ENCODE measurements at places on chromosomes 1 and 21. TPM values are rescaled to one million over a fixed set of nuclear protein-coding genes. Genes with fewer than 3 reads are reported as not detected.

The DISP3 gene
- total RNA-seq: not detected

GRCh38 chr21:25487046-25487594 lies 120.2 kb downstream of the MRPL39 start:
- no peak for DNase-seq

GRCh38 chr1:46755121-46755520 lies 36.2 kb upstream of the EFCAB14 start:
- no peak for DNase-seq

DNA sequence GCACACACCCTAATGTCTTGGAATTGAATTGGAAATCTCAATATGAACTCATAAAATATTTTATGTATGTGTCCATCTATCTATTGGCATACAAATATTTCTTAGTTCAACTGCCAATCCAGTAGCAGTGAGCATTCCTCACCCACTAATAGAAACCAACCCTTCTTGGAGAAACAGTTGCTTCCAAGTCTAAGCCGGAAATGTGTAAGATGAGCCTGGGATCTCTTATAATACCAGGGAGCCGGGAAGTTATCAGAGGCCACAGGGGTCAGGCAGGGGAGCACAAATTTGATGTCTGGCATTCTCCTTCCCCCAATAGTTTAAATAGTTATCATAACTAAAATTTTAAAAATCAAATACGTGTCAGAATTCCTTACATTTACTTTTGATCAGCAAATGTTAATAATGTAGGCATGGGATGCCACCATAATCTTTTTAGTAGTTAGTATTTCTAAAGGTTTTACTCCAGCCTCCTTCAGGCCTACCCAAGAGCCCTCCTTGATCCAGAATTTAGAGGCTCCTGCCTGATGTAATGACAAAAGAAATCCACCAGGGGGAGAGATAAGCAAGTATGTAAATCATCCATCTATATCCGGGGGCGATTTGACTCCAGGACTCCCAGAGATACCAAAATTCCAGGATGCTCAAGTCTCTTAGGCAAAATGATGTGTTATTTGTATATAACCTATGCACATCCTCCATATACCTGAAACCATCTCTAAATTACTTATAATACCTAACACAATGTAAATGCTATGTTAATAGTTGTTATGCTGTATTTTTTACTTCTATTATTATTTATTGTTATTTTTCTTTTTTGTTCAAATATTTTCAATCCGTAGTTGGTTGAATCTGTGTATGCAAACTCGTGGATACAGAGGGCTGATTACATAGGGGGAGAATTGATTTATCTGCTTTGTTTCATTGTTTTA lies 218.7 kb upstream of the COA6 start:
- DNase-seq: no peak

GRCh38 chr1:100643471-100644196 lies 75.9 kb upstream of the VCAM1 start:
- no peak for DNase-seq

The RAB42 gene
- total RNA-seq: 4.2 TPM

Measured in posterior vena cava (tissue), 2 donors.